Testis (tissue), 5 donors: ENCODE measurements at places on chromosomes 3 and 15. TPM values are rescaled to one million over a fixed set of nuclear protein-coding genes. Genes with fewer than 3 reads are reported as not detected.

Gene CYP1A2
- 0.31 TPM for total RNA-seq

Gene CD80
- 0.74 TPM for total RNA-seq

Gene ZBED2
- total RNA-seq = not detected

Gene CPLX3
- 5.7 TPM for total RNA-seq

Gene ZBTB47
- total RNA-seq = 22.8 TPM

Gene STIMATE
- total RNA-seq = 33.2 TPM

Gene RETNLB
- not detected for total RNA-seq

Gene SLC2A2
- not detected for total RNA-seq

Gene CDC25A
- 46.3 TPM for total RNA-seq

Gene SELENOS
- 134 TPM for total RNA-seq

Gene VILL
- total RNA-seq = 16.3 TPM

Gene DGKG
- total RNA-seq = 1.1 TPM

DNA sequence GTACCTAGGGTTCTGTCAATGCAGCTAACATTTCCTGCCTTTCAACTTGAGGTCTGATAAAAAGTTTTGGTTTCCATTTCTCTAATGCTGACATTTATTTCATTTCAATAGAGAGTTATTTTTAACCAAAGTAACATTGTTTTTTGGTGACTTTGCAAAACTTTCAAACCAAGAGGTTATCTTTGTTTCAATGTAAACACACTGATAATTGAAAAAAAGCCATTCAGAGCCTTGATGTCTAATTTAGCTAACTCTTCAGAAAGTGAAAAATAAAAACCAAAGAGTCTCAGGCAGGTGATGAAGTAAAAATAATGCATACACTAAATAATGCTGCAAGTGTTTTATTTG, 9.6 kb upstream of the TIPARP start:
- DNase-seq = no peak
- H3K4me1 ChIP-seq = peaks cover 7% of the 10 kb centered on the region
- H3K27me3 ChIP-seq = no peaks in the 10 kb centered on the region
- H3K27ac ChIP-seq = no peak overlapping the region

- H3K36me3 ChIP-seq = no peaks in the 10 kb centered on the region
- H3K27ac ChIP-seq = no peak overlapping the region
- H3K4me1 ChIP-seq = no peaks in the 10 kb centered on the region
- H3K27me3 ChIP-seq = no peaks in the 10 kb centered on the region
- DNase-seq = no peak
Measured at GRCh38 chr3:46537316-46537715, 28.8 kb downstream of the LRRC2 start.

GRCh38 chr3:133466531-133467386, 66.9 kb downstream of the BFSP2 start:
- no peak for DNase-seq
- no peak overlapping the region for H3K4me3 ChIP-seq
- no peaks in the 10 kb centered on the region for H3K27me3 ChIP-seq
- no peak overlapping the region for H3K27ac ChIP-seq
- H3K36me3 ChIP-seq = no peaks in the 10 kb centered on the region

- no peaks in the 10 kb centered on the region for H3K36me3 ChIP-seq
- no peak overlapping the region for H3K4me3 ChIP-seq
- DNase-seq = no peak
- H3K27ac ChIP-seq = no peak overlapping the region
- no peaks in the 10 kb centered on the region for H3K27me3 ChIP-seq
Measured at GRCh38 chr15:31495281-31495680, 168.6 kb downstream of the KLF13 start.

DNA sequence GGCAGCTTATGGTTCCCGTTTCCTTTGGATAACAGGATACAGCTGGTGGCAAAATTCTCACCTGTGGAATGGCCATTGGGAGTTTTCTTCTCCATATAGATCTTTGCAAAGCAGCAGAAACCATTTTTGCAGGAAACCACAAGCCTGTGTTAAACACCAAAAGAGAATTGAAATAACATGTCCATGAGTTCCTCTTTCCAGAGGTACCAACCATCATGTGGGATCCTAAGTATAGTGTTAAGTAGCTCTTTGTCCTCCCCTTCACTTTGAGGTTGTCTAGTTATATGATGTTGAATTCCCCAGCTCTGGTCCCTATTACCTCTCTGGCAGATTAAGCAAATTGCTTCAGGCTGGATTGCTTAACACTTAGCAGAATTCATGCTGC, 94.9 kb downstream of the AKAP13 start:
- no peak overlapping the region for H3K27ac ChIP-seq
- H3K36me3 ChIP-seq = no peaks in the 10 kb centered on the region
- no peak overlapping the region for H3K4me3 ChIP-seq
- H3K27me3 ChIP-seq = no peaks in the 10 kb centered on the region

- peaks cover 24% of the 10 kb centered on the region for H3K4me1 ChIP-seq
- no peak overlapping the region for H3K4me3 ChIP-seq
- H3K36me3 ChIP-seq = no peaks in the 10 kb centered on the region
- no peak for DNase-seq
Measured at GRCh38 chr3:46895761-46896160, 18.2 kb downstream of the PTH1R start.

- H3K36me3 ChIP-seq = no peaks in the 10 kb centered on the region
- H3K4me1 ChIP-seq = no peaks in the 10 kb centered on the region
- H3K4me3 ChIP-seq = no peak overlapping the region
- H3K27ac ChIP-seq = no peak overlapping the region
Measured at GRCh38 chr3:17795711-17796110, 53.3 kb upstream of the TBC1D5 start.

- H3K4me3 ChIP-seq = no peak overlapping the region
- DNase-seq = no peak
- H3K36me3 ChIP-seq = no peaks in the 10 kb centered on the region
- no peak overlapping the region for H3K27ac ChIP-seq
- H3K27me3 ChIP-seq = no peaks in the 10 kb centered on the region
Measured at GRCh38 chr15:59298854-59299250, 73.8 kb downstream of the MYO1E start.

DNA sequence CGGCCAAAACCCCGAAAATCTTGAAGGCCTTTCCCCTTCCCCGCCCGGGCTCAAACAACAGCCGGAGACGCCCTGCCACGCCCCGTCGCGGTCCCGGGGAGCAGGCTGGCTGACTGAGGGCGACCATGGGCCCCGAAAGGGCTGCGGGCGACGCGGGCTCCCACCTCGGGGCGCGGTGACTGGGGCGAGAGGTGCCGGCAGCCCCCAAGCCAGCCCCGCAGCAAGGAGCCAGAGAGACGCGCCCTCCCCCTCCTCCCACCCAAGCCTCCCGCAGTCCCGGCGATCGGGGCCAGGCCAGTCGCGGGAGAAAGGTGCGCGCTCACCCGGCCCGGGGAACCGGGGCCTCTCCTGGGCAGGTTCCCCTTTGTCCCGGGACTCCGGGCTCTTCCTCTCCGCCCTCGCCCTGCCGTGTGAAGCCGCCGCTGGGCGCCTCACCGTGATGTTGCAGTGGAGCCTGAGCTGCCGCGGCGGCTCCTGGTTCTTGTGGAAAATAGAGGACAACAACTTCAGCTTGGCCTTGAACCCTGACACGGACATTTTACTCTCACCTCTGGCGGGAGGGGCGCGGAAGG, 30.6 kb upstream of the ZSCAN2 start:
- no peaks in the 10 kb centered on the region for H3K36me3 ChIP-seq
- H3K4me1 ChIP-seq = no peaks in the 10 kb centered on the region
- H3K27me3 ChIP-seq = no peaks in the 10 kb centered on the region

GRCh38 chr15:60744826-60745460, 266.0 kb upstream of the ICE2 start:
- H3K27ac ChIP-seq = no peak overlapping the region
- H3K36me3 ChIP-seq = no peaks in the 10 kb centered on the region
- H3K4me3 ChIP-seq = no peak overlapping the region
- H3K4me1 ChIP-seq = no peaks in the 10 kb centered on the region
- no peak for DNase-seq

GRCh38 chr15:77396692-77397091, 23.2 kb downstream of the PEAK1 start:
- H3K27me3 ChIP-seq = no peaks in the 10 kb centered on the region
- H3K27ac ChIP-seq = no peak overlapping the region
- H3K4me1 ChIP-seq = no peaks in the 10 kb centered on the region
- H3K4me3 ChIP-seq = no peak overlapping the region
- no peak for DNase-seq
- H3K36me3 ChIP-seq = no peaks in the 10 kb centered on the region

DNA sequence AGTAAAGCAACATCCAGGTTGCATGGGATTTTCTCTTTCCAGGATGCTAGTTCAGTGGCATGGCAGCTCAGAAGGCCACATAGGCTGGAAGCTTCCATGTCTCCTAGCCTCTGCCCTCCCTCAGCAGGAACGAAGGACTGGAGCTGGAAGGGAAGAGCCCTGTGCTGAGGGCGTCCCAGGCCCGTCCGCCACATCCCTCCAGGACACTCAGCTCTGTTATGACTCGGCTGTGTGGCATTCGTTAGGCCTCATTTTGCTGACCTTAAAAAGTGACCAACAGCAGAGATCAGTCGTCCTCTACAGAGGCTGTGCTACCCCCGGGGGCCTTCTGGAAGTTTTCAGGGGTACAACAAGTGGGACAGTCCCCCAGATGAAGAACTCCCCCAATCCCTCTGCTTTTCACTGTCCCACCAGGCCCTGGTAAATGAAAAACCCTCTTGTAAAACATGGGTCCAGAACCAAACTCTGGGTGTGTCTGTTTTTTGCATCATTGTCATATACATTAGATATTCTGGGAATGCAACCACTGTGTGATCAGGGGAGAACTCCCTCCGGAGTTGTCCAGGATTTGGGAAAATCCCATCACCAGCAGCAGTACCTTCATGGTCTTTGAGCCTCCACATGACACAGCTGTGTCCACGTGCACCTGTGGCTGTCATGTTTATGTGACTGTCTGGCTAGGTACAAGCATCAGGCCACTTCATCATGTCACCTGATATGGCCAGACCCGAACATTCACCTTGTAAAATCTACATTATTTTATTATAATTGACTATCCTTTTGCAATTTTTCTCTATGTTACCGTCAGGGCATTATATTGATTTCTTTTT, 149.9 kb downstream of the OR4M2 start:
- no peaks in the 10 kb centered on the region for H3K36me3 ChIP-seq
- no peak overlapping the region for H3K27ac ChIP-seq
- DNase-seq = no peak
- no peaks in the 10 kb centered on the region for H3K4me1 ChIP-seq
- no peak overlapping the region for H3K4me3 ChIP-seq

GRCh38 chr3:156382458-156383346, 172.2 kb downstream of the SSR3 start:
- H3K4me1 ChIP-seq = no peaks in the 10 kb centered on the region
- H3K4me3 ChIP-seq = no peak overlapping the region
- peak; percentile 34 for DNase-seq
- no peak overlapping the region for H3K27ac ChIP-seq
- no peaks in the 10 kb centered on the region for H3K27me3 ChIP-seq

- no peak overlapping the region for H3K27ac ChIP-seq
- no peak for DNase-seq
- no peaks in the 10 kb centered on the region for H3K36me3 ChIP-seq
Measured at GRCh38 chr3:3714572-3714971, 84.7 kb upstream of the LRRN1 start.

DNA sequence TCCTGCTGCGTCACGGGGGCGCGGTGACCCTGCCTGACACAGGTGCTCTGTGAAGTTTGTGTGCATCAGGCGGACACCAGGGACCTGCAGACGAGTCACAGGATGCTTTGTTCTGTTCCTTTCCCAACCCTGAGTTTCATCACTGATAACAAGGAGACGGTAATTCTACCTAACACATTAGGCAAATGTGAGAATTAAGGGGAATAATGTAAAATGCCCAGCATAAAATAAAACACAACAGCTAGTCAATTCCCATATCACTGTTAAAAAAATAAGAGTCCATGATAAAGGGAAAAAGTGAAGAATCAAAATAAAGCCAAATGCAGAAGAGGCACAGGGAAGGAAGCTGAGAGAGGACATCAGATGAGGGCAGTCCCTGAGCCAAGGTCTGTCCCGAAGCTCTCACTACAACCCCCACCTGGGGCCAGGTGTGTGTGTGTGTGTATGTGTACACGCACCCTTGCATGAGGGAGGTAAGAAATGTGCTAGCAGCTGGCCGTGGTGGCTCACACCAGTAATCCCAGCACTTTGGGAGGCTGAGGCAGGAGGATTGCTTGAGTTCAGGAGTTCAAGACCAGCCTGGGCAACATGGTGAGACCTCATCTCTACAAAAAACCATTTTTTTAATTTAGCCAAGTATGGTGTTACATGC, 27.5 kb downstream of the PLA2G4D start:
- no peaks in the 10 kb centered on the region for H3K27me3 ChIP-seq
- H3K36me3 ChIP-seq = no peaks in the 10 kb centered on the region
- no peak overlapping the region for H3K27ac ChIP-seq
- no peak for DNase-seq

DNA sequence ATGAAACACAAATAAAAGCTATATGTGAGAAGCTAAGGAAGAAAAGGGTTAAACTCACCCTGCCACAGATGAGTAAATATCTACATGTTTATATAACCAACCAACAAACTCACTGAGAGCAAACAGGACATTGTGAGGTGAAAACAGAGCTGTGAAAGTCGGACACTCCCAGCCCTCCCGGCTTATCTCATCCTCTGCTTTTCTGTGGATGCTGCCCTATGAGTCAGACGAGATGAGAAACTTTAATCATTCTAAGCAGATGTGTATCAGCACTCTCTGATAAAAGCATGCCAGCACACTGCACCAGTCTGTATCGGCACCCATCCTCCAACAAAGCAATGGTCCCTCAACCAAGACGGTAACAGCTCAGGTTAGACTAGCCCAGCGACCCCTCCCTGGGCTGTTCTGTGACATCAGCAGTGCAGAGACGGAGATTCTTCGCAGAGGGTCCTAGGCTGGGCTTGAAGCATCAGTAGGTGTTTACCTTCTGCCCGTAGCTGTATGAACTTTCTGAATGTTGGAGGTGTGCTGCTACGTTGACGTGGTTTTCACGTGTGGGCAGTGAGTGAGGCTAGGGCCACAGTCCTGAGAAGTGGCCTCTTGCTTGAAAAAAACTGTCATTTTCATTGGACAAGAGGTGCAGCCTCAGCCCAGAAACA, 119.8 kb upstream of the ALDH1A3 start:
- H3K36me3 ChIP-seq = no peaks in the 10 kb centered on the region
- H3K4me1 ChIP-seq = peaks cover 4% of the 10 kb centered on the region
- no peak for DNase-seq
- H3K27ac ChIP-seq = no peak overlapping the region
- no peak overlapping the region for H3K4me3 ChIP-seq
